ENCODE measurements at places on chromosomes 5 and 9.

GRCh38 chr9:18061856-18062255 is 412.1 kb upstream of the ADAMTSL1 start:
- no peak for DNase-seq

DNA sequence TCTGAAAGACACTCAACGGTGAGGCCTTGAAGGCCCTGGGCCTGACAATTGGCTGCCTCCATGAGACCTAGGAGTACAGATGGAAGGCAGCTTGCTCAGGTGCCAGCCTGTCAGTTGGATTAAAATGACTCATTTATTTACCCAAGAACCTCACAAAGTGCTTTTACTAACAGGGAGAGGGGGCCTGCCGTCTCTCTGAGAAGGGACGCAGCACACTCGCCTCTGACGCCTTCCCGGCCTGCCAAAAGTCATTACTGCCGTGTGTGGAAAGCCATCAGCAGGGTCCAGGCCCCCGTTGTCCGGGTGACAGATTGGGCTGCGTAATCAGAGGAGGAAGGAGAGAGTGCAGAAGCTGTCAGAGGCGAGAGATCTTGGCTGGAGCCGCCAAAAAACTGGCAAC is 32.4 kb downstream of the DDX31 start:
- DNase-seq: no peak

DNA sequence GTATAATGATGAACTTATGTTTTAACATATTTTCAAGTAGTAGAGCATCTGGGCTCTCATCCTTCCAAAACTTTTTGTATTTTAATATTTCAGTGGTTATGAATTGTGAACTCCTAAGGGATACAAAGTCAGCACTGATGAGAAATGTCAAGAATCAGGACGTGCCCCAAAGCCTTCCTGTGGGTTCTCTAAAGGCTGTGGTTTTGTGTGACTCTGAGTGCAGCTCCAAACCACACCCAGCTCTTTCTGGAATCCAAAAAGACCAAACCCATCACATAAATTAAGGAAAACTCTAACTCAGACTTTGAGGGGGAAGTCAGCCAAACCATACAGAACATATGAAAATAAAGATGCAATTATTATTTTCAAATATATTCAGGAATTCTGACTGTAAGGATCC is 40.8 kb upstream of the SMU1 start:
- no peak for DNase-seq

GRCh38 chr9:105320568-105320967 is 76.1 kb downstream of the SLC44A1 start:
- no peak for DNase-seq

GRCh38 chr5:135565725-135566421 is 12.9 kb downstream of the CXCL14 start:
- peak; percentile 33 for DNase-seq

GRCh38 chr5:55853818-55854217 is 2.7 kb downstream of the IL31RA start:
- no peak for DNase-seq

- no peak for DNase-seq
These were observed 1.2 kb upstream of the RUSC2 start for GRCh38 chr9:35488566-35489312.

DNA sequence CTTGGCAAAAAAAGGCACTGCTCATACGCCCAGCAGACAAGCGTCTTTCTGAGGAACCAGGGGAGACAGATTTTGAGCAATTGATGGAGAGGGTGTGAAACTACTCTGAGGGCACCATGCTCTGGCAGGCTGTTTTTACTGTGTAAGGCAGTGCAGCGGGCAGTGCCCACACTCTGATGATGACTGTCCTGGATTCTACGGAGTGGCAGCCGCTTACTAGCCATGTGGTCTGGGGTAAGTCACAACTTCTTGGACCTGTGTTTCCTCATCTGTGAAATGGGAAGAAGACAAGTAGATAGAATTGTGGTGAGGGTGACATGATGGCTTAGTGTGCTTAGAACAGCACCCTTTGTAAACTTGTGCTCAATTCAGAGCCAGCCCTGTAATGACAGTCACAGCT is 38.8 kb downstream of the FABP6 start:
- DNase-seq: no peak

GRCh38 chr5:73266176-73266738 is 93.3 kb downstream of the TMEM174 start:
- no peak for DNase-seq

DNA sequence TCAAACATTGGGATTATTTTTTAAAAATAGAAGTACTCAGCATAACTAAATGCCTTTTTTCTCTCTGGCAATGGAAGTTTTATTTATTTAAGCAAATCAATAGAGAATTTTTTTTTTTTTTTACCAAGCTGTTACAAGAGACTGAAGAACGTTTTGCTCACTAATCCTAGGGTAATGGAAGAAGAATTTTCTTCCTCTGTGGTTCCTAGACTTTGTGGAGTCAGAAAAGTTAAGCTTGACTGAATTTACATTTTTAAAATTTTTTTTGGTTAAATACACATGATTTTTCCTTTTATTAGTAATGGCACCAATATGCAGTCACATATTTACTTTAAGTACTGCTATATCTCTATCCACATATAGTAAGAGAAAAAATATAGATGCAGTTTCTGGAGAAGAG is 189.8 kb downstream of the PCSK1 start:
- no peak for DNase-seq

- DNase-seq: no peak
These were observed 1059.3 kb downstream of the CDH9 start for GRCh38 chr5:25979086-25979485.

- no peak for DNase-seq
These were observed 52.2 kb upstream of the NRARP start for GRCh38 chr9:137354153-137354844.

- no peak for DNase-seq
These were observed 151.6 kb upstream of the PHYKPL start for GRCh38 chr5:178383919-178384815.

DNA sequence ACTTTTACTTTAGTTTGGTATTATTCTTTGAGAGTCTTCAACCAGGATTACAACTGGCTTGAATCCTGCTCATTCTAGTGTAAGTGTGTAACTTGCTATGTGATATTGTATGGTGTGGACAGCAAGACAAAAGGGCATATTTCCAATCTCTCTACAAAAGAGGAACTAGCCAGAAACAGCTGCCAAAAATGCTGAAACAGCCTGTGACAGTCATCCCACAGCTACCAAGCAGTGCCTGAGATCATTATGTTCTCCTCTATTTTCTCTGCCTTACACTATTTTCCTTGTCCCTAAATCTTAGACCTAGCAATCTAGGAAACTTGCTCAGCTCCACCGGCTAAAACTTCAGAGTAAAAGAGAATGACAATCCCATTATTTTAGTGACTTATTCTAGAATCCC is 42.8 kb downstream of the WDR41 start:
- no peak for DNase-seq

- no peak for DNase-seq
These were observed 33.5 kb upstream of the ZNF354B start for GRCh38 chr5:178826216-178826615.

DNA sequence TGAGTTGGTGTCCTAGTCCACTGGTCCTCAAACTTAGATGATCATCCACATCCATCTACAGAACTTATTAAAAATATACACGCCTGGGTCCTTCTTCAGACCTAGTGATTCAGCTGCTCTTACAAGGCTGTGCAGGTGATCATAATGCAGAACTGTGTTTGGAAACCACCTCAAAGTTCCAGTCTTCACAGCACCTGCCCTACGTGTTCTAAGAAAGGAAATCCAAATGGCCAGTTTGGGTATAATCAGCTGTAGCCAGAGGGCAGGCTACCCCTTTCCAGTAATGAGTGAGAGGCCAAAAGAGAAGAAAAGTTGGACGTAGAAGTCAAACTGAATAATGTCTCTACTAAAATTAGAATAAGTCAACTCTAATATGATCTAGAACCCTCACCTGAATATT is 15.4 kb downstream of the REEP5 start:
- DNase-seq: no peak

DNA sequence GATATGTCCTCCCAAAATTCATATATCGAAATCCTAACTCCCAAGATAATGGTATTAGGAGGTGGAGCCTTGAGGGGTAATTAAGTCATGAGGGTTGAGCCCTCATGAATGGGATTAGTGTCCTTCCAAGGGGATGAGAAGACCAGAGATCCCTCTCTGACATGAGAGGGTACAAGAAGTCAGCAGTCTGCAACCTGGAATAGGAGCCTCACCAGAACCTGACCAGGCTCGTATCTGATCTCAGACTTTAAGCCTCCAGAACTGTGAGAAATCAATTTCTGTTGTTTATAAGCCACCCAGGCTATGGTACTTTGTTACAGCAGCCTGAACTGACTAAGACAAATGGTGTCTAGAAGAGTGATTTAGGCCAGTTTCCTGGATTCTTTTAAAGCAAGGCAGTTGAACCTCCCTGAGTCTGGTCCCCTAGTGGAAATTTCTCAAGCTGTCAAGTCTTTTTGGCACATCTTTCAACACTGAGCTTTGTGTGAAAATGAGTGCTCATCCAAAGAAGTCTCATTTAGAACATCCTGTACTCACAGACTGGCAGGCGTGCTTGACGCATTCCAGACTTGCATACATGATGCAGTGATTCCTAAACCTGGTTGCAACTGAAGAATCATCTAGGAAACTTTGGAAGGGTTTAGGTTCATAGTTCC is 254.8 kb upstream of the PPP1R2B start:
- DNase-seq: no peak

- no peak for DNase-seq
These were observed 232.6 kb downstream of the MAST4 start for GRCh38 chr5:66828548-66829357.

DNA sequence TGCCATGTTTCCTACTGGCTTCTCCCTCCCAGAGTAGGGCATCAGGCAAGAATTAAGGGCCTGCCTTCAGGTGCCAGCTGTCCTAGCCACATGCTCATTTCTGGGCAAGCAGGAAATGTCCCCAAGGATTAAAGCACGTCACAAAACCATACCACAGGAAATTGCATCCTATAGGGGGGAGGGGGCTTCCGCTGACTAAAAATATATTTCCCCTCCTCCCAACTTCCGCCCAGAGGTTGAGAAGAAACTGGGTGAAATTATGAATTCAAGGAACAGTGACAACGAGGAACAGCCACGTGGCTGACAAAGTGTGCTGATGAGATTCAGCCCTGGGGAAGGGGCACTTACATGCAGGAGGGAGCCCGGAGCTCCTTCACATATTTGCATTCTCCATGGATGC is 4.1 kb downstream of the HBEGF start:
- DNase-seq: no peak

- DNase-seq: no peak
These were observed 49.1 kb downstream of the ARHGAP26 start for GRCh38 chr5:142819292-142819691.

DNA sequence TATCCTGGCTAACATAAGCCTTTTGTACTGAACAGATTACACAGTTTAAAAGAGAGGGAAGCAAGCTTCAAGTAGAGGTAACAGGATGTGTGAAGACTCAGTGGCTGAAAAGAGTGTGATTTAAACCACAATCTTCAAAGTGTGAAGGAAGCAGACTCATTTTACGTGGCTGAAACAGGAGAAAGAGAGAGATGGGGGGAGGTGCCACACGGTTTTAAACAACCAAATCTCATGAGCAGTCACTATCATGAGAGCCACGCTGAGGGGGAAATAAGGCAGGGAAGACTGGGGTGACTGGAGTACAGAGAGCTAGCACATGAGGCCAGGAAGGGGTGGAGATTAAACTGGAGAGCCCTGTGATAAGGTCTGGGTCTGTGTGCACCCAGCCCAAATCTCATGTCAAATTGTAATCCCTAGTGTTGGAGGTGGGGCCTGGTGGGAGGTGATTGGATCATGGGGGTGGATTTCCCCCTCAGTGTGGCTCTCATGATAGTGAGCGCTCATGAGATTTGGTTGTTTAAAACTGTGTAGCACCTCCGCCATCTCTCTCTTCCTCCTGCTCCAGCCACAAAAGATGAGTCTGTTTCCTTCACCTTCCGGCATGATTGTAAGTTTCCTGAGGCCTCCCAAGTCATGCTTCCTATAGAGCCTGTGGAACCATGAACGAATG is 318.6 kb upstream of the CD180 start:
- DNase-seq: no peak

GRCh38 chr5:159814805-159815585 is 101.3 kb upstream of the ADRA1B start:
- no peak for DNase-seq

DNA sequence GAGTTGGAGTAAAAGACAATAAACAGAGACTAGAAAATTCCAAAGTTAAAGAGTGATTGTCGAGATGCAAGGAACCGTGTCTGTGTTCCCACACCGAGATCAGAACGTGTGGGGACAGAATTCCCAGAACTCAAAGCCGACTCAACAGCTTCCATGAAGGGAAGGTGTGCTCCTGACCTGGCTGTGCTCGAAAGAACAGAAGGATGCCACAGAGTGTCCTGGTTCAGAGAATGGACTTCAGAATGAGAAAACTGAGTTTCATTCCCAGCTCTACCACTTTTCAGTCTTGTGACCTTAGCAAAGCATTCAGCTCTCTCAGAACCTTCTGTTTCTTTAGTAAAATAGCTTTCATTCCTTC is 420.0 kb upstream of the SLC30A5 start:
- no peak for DNase-seq

DNA sequence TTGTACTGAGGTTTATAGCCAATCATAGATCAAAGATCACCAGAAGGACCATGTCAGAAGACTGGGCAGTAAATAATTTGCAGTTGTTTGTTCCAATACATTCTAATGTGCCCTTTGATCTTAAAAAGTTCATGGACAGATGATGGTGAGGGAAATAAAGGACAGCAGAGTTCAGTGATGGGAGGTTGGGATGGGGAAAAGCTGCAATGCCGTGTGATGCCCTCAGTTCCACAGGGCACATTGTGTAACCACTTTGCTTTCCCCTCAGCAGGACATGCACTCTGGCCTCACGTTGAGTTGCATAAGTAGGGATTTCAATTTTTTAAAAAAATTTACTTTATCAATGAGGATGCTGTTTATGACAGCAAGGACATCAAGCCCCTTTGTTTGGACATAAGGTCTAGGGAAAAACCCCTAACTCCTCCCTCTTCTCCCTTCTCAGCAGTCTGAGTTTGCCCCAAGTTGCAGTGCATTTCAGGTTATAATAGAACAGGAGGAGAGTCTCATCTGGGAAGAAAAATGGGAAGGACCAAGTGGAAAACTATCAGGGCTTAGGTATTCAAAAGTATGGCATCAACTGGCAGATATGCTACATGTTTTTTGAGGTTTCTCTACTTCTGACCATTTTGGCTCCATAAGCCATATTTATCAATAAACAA is 83.1 kb upstream of the TMED7 start:
- no peak for DNase-seq

- DNase-seq: no peak
These were observed 125.4 kb upstream of the SLC30A5 start for GRCh38 chr5:68968429-68968828.

GRCh38 chr5:91712718-91713117 is 329.6 kb upstream of the ARRDC3 start:
- DNase-seq: no peak

- no peak for DNase-seq
These were observed 497.0 kb upstream of the TUSC1 start for GRCh38 chr9:26175264-26175663.
